Activated T-helper 2 cell treated with anti-CD3 and anti-CD28 coated beads, Interferon-gamma antibody, Interleukin-2, Interleukin-4, amounts not matched to agents 10 μg/mL and 5 μg/mL and 100 μg/mL, durations not matched to agents 14 hours and 24 hours and 36 hours (primary cell): ENCODE measurements at places on chromosomes 5 and 9. TPM values are rescaled to one million over a fixed set of nuclear protein-coding genes. Genes with fewer than 3 reads are reported as not detected.

- H3K4me1 ChIP-seq = no peaks in the 10 kb centered on the region
- no peak overlapping the region for H3K27ac ChIP-seq
- H3K4me3 ChIP-seq = no peak overlapping the region
- no peak for DNase-seq
- no peaks in the 10 kb centered on the region for H3K36me3 ChIP-seq
These were observed 471.2 kb downstream of the TAF11L14 start for GRCh38 chr5:18105449-18105848.

- no peak for DNase-seq
- no peaks in the 10 kb centered on the region for H3K36me3 ChIP-seq
- no peaks in the 10 kb centered on the region for H3K27me3 ChIP-seq
- H3K27ac ChIP-seq = no peak overlapping the region
- H3K4me1 ChIP-seq = no peaks in the 10 kb centered on the region
These were observed 690.9 kb upstream of the CDH18 start for GRCh38 chr5:20678814-20679298.

Gene SLC4A9
- total RNA-seq = 0.18 TPM in 1 of 2 replicates, not detected in the other

DNA sequence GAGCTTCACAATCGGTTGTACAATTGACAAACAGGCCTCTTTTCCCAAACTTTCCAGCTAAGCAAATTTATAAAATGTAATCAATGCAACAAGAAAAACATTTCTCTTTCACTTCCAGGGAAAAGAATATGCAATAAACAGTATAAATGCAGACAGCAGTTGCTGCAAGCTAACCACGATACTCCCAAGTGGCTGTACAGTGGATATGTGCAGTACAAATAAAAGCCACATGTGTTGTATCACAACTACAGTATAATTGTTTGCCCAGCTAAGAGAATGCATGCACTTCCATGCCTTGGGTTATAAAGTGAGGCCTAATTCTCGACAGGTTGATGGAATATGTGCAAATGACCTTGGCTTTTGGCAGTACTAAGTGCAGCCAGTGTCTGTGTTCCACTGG is 16.7 kb upstream of the PDCL start:
- DNase-seq = no peak
- peaks cover 26% of the 10 kb centered on the region for H3K4me1 ChIP-seq
- H3K36me3 ChIP-seq = peaks cover 46% of the 10 kb centered on the region
- no peak overlapping the region for H3K4me3 ChIP-seq
- no peak overlapping the region for H3K27ac ChIP-seq

- DNase-seq = no peak
- H3K4me1 ChIP-seq = no peaks in the 10 kb centered on the region
- no peaks in the 10 kb centered on the region for H3K27me3 ChIP-seq
- H3K27ac ChIP-seq = no peak overlapping the region
- H3K36me3 ChIP-seq = no peaks in the 10 kb centered on the region
These were observed 201.3 kb downstream of the CDK5RAP2 start for GRCh38 chr9:120378680-120379079.

DNA sequence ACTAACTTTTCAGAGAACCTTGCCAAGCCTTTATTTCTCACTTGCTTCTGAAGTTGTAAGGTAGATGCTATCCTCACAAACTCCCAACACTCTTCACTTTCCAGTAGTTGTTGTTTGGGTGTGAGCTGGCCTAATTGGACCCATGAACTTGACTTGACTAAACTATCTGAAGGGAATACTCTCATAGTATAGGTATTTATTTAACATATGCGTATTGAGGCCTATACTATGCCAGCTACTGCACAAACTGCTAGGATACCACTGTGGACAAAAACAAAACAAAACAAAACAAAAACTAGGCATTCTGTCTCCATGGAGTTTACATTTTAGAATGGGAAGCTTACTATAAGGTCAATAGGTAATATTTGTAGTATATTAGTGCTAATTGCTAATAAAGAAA is 1.3 kb downstream of the TXNDC8 start:
- H3K27ac ChIP-seq = no peak overlapping the region
- peaks cover 4% of the 10 kb centered on the region for H3K27me3 ChIP-seq
- no peak for DNase-seq
- H3K36me3 ChIP-seq = no peaks in the 10 kb centered on the region

DNA sequence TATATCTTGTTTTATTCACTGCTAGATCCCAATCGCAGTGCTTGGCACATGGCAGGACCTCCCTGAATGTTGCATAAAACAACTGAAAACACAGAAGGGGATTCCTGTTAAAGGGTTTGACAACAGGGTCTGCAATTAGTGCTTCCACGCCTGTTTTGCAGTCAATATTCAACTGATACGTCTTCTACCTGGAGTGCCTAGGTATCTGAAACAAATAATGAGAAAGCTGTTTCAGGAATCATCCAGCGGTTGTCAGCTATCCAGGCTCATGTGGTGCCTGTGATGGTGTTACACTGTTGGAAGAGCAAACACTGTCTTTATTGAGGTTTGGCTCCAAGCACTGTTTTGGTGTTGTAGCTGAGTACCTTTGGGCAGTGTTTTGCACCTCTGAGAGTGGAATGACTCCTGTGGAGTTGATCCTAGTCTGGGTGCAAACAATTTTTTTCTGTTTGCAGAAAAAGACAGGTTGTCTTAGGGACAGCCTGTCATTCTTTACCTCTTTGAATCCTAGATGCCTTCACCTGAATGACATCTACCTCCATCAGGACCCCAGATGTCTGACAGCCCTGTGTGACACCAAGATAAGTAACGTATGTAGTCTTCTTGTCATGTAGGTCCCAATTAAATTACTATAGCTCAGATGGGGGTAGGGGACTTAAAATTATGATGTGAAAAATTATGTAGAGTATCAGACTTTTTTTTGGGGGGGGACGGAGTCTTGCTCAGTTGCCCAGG is 14.8 kb upstream of the MATR3 start:
- H3K4me3 ChIP-seq = no peak overlapping the region
- no peak overlapping the region for H3K27ac ChIP-seq
- no peaks in the 10 kb centered on the region for H3K27me3 ChIP-seq
- peaks cover 84% of the 10 kb centered on the region for H3K36me3 ChIP-seq
- H3K4me1 ChIP-seq = peaks cover 35% of the 10 kb centered on the region

DNA sequence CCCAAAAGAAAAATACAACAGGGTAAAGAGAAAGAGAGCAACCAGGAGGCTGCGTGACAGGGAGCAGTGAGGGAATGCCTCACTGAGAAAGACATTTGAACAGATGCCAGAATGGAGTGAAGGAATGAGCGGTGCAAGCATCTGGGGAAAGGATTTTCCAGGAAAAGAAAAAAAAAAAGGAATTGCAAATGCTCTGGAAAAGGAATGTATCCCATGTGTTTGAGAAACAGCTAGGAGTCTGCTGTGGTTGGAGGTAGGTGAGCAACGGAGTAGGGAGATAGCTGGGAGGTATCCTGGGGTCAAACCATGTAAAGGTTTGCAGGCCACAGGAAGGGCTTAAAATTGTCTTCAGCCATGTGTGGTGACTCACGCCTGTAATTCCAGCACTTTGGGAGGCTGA is 23.6 kb upstream of the CEMIP2 start:
- peaks cover 33% of the 10 kb centered on the region for H3K4me1 ChIP-seq
- H3K4me3 ChIP-seq = no peak overlapping the region
- no peak overlapping the region for H3K27ac ChIP-seq
- H3K36me3 ChIP-seq = no peaks in the 10 kb centered on the region
- H3K27me3 ChIP-seq = no peaks in the 10 kb centered on the region
- no peak for DNase-seq

Gene EIF4E1B
- not detected in 2 replicates for total RNA-seq

- H3K27ac ChIP-seq = no peak overlapping the region
- no peak overlapping the region for H3K4me3 ChIP-seq
- no peaks in the 10 kb centered on the region for H3K36me3 ChIP-seq
- peaks cover 4% of the 10 kb centered on the region for H3K4me1 ChIP-seq
- H3K27me3 ChIP-seq = no peaks in the 10 kb centered on the region
- DNase-seq = no peak
These were observed 207.0 kb downstream of the AOPEP start for GRCh38 chr9:94933511-94933828.

DNA sequence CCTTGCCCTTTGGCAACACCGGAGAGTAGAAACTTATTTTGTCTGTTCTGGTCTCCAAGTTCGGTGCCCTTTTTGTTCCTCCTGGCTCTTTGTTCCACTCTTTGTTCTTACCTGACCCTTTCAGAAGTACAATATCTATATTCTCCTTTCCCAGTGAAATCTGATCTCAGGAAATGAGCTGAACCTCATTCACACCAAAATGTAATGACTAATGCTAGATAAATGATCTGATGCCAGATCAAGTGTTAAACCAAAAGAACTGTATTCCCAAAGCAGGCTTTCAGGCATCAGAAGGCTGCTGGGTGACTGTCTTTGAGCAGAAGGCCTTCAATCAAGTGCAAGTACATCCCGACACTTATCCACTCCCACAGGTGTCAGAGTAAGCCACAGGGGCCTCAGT is 156.4 kb downstream of the SPOCK1 start:
- H3K4me1 ChIP-seq = no peaks in the 10 kb centered on the region
- H3K27me3 ChIP-seq = no peaks in the 10 kb centered on the region
- DNase-seq = no peak
- no peak overlapping the region for H3K27ac ChIP-seq

GRCh38 chr5:337563-338130 is 16.1 kb downstream of the AHRR start:
- H3K4me3 ChIP-seq = no peak overlapping the region
- peaks cover 31% of the 10 kb centered on the region for H3K36me3 ChIP-seq
- H3K27ac ChIP-seq = no peak overlapping the region
- DNase-seq = no peak

Gene C5orf58
- not detected in 2 replicates for total RNA-seq

- peaks cover 6% of the 10 kb centered on the region for H3K4me1 ChIP-seq
- no peak overlapping the region for H3K27ac ChIP-seq
- no peak for DNase-seq
- peaks cover 49% of the 10 kb centered on the region for H3K27me3 ChIP-seq
- no peak overlapping the region for H3K4me3 ChIP-seq
- no peaks in the 10 kb centered on the region for H3K36me3 ChIP-seq
These were observed 27.3 kb upstream of the FER start for GRCh38 chr5:108720391-108720790.

GRCh38 chr5:57172466-57173318 is 1.2 kb upstream of the GPBP1 start:
- H3K36me3 ChIP-seq = peaks cover 33% of the 10 kb centered on the region
- peak overlapping the region; percentile 95 for H3K27ac ChIP-seq
- peaks cover 27% of the 10 kb centered on the region for H3K4me1 ChIP-seq
- H3K27me3 ChIP-seq = no peaks in the 10 kb centered on the region
- no peak for DNase-seq

DNA sequence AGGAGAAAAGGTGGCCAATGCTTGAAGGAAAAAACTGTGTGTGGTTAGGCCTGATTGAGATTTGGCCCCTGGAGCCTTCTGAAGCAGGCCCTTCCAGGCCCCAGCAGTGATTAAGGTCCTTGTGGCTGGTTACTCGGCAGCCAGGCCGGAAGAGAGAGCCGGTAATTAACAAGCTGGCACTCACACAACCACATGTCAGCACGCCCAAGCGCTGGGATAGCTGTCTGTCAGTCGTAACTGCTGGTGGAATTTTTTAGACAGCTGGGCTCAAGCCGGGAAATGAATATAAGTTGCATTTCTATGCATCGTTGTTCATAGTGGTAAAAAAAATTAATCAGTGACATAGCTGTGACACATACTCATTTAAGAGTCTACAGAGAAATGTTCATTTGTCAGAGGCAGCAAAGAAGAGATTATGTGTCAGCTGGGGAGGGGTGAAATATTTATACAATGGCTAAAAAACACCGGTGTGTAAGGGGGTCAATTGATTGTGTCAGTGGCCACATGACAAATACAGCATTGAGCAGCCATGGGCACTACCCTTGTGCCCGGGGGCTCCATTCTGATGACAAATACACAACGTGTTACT is 13.7 kb upstream of the ARAP3 start:
- DNase-seq = no peak
- no peaks in the 10 kb centered on the region for H3K36me3 ChIP-seq
- no peak overlapping the region for H3K27ac ChIP-seq
- H3K27me3 ChIP-seq = peaks cover 39% of the 10 kb centered on the region

DNA sequence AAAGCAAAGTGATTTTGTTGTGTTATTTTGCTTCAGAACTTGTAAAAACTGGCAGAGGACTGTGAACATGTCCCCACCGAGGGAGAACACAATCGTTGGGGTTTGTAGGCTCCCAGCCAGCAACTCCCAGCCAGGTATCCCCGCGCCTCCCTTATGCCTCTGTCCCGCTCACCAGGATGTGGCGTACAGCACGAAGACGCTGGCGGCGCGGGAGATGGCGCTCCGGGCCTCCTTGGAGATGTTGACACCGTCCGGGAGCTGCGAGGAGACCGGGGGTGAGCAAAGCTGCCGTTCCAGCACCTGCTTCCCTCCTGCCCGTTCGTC is 630 bp downstream of the POLE3 start:
- no peak for DNase-seq
- H3K27ac ChIP-seq = peak overlapping the region; percentile 99
- peaks cover 33% of the 10 kb centered on the region for H3K36me3 ChIP-seq

- no peak overlapping the region for H3K4me3 ChIP-seq
- no peak overlapping the region for H3K27ac ChIP-seq
- peaks cover 1% of the 10 kb centered on the region for H3K27me3 ChIP-seq
- DNase-seq = no peak
- H3K4me1 ChIP-seq = peaks cover 13% of the 10 kb centered on the region
- no peaks in the 10 kb centered on the region for H3K36me3 ChIP-seq
These were observed 29.2 kb upstream of the PHF24 start for GRCh38 chr9:34928921-34929320.

- DNase-seq = no peak
- no peaks in the 10 kb centered on the region for H3K27me3 ChIP-seq
- H3K4me1 ChIP-seq = no peaks in the 10 kb centered on the region
- H3K36me3 ChIP-seq = no peaks in the 10 kb centered on the region
- H3K27ac ChIP-seq = no peak overlapping the region
- no peak overlapping the region for H3K4me3 ChIP-seq
These were observed 42.5 kb upstream of the SH3PXD2B start for GRCh38 chr5:172496671-172497371.

Gene PCAT7
- not detected in 2 replicates for total RNA-seq

DNA sequence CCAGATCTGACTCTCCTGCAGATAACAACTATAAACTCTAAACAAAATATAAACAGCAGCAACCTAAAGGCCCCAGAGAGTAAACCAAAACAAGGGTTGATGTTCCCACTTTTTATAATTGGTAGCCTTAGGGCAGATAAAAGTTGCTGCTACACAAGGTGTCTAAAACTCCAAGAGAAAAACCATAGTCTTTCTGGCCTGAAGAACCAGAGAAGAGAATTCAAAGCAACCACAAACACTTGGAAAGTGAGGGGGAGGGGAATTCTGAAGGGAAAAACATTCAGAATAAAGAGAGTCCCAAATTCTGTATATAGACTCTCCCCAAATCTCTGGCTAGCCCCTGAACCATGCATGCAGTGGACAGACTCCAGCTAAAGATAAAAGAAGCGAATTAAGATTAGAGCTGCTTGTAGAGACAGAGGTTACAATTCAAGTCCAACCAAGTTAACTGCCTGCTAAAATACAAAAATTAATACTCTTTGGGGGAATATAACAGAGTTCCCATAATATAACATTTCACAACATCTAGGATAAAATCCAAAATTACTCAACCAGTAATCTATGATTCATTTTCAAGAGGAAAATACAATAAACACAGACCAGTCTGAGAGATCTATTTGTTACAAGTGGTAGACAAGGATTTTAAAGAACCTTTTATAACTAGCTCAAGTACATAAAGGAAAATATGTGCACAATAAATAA is 37.5 kb upstream of the RGMB start:
- no peaks in the 10 kb centered on the region for H3K4me1 ChIP-seq
- no peak overlapping the region for H3K4me3 ChIP-seq
- no peaks in the 10 kb centered on the region for H3K36me3 ChIP-seq
- H3K27me3 ChIP-seq = peaks cover 2% of the 10 kb centered on the region
- no peak for DNase-seq

Gene SPATA31C1
- not detected in 2 replicates for total RNA-seq

Gene TMEM232
- 0.80 and 1.1 TPM in 2 replicates for total RNA-seq

Gene KIF20A
- total RNA-seq = 28.1 and 30.3 TPM in 2 replicates

Gene SLC25A2
- total RNA-seq = 0.16 TPM in 1 of 2 replicates, not detected in the other
